ENCODE measurements at places on chromosomes 2 and 18.

GRCh38 chr2:210188190-210188589, 17.0 kb upstream of the KANSL1L start:
- no peak for DNase-seq

GRCh38 chr2:175926272-175926671, 75.8 kb downstream of the LNPK start:
- no peak for DNase-seq

DNA sequence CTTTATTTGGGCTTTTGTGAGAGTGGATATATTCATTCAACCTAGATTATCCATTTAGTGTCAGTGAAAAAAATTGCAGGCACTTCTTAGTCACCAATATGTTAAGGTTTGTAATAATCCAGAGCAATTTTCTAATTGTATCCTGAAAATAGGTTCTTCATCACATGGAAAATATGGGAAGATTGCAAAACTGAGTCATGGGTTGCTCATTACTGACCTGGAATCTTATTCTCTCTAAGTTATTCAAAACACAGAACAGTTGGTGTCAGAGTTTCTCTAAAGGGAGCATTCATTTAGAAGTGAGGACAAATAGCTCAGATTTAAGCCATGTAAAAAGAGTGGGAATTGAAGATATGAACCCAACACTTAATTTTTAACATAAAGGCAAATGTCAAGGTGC, 181.3 kb downstream of the IKZF2 start:
- no peak for DNase-seq

- DNase-seq, result no peak
Measured at GRCh38 chr2:120926463-120927264, 191.0 kb downstream of the GLI2 start.

DNA sequence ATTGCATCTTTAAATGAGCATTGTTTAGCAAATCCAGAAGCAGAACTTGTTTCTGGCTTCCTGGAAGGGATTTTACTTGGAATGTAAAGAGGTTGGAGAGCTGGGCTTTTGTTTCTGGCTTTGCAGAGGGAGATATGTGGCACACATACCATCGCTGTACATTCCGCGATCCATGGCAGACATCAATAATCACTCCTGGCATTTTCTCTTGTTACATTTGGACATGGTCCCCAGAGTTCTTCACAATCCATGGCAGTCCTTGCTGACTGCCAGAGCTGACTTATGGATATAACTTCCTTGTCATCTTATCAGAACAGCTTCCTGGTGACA, 445.6 kb upstream of the SPRED2 start:
- DNase-seq, result no peak

GRCh38 chr2:1544478-1545069, 131.3 kb downstream of the TPO start:
- no peak for DNase-seq

GRCh38 chr2:196500686-196501431, 138.7 kb upstream of the CCDC150 start:
- DNase-seq, result no peak

- no peak for DNase-seq
Measured at GRCh38 chr2:100653449-100654035, 90.7 kb downstream of the PDCL3 start.

- DNase-seq, result no peak
Measured at GRCh38 chr18:69981948-69982347, 34.3 kb upstream of the CD226 start.

DNA sequence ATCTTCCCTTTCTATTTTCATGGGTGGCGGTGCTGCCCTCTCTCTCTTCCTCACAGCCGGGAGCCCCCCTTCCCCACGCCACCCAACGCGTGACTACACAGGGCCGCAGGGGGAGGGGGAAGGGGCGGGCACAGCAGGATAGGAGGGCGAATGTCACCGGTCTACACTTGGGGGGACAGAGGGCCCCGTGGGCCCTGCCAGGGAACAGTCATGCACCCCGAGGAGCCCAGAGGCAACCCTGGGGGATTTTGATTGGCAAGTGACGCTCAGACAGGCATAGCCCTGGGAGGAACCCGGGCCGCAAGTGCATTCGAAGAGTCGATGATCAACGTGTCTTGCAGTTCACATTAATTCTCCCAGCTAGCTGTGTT, 91.1 kb upstream of the ANKRD30BL start:
- no peak for DNase-seq

DNA sequence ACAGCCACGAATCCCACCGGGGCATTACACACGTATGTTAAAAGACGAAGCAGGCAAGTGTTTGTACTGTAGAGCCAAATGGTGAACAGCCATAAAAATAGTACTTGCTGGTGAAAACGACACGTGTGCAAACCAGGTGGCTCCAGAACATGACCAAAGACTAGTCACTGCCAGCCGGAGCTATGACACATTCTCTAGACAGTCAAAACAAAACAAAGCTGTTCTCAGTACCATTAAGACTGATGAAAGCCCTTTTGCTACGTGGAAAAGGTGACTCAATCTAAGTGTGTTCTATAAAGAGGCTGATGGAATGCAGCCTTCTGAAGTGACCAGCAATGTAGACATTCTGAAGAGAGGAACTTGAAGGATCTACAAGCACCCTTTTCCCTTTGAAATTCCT, 367.7 kb upstream of the NETO1 start:
- DNase-seq, result no peak
